Activated naive CD4-positive, alpha-beta T cell treated with anti-CD3 and anti-CD28 coated beads for 36 hours (primary cell): ENCODE measurements at places on chromosomes 12 and 14. TPM values are rescaled to one million over a fixed set of nuclear protein-coding genes. Genes with fewer than 3 reads are reported as not detected.
A peak's percentile ranks its signal among the peaks of the same experiment; 100 is the strongest.

DNA sequence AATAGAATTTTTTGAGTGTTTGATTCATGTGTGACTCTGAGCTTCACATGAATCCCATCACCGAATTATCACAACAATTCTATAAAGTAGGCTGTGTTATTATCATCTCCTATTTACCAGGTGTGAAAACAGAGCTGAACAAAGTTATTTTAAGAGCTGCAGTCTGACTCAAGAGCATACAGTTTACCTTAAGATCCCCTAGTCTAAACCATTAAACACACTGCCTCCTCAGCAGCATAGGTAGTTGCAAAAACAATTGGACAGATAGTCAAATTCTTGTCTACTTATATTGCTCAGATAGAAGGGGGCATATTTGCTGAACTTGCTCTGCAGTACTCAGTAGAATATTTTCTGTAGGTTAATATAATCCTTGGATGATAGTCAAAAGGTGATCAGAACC, 219.8 kb upstream of the ATP2B1 start:
- DNase-seq: no peak
- peaks cover 11% of the 10 kb centered on the region for H3K4me1 ChIP-seq
- H3K36me3 ChIP-seq: no peaks in the 10 kb centered on the region
- no peak overlapping the region for H3K27ac ChIP-seq
- H3K4me3 ChIP-seq: no peak overlapping the region
- H3K27me3 ChIP-seq: no peaks in the 10 kb centered on the region

ANKRD33 gene
- not detected for total RNA-seq

B4GALNT3 gene
- total RNA-seq: 1.2 TPM

DNA sequence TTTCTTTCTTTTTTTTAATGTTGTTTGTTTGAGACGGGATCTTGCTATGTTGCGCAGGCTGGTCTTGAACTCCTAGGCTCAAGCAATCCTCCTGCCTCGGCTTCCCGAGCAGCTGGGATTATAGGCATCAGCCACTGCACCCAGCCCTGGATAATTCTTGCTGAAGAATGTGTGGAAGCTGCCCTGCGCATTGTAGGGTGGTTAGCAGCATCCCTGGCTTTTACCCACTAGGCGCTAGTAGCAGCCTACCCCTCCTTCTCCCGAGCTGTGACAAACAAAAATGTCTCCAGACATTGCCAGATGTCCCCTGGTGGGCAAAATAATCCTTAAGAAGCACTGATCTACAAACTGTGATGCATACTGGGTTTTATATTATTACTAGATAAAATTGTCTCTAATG, 6.6 kb downstream of the DCAF4 start:
- H3K4me3 ChIP-seq: no peak overlapping the region
- H3K36me3 ChIP-seq: peaks cover 13% of the 10 kb centered on the region
- peaks cover 23% of the 10 kb centered on the region for H3K4me1 ChIP-seq
- H3K27me3 ChIP-seq: no peaks in the 10 kb centered on the region
- no peak for DNase-seq

HOXC12 gene
- not detected for total RNA-seq

RHOJ gene
- total RNA-seq: not detected

NKX2-1 gene
- total RNA-seq: not detected

DNA sequence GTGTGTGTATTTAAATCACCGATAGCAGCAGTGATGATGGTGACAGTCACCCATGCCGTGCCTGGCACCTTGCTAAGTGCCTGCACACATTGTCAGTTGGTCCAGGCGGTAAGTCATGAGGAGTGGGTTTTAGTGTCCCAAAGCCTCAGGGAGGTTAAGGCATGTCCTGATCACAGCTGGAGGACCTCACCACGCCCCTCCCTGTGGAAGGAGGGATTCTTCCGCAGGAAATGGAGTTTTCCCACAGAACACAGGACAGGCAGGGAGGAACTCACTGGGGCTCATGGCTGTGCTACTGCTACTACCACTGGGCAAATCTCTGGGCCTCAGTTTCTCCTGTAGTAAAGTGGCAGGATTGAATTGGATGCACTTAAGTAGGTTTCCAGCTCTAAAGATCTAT, 142.3 kb downstream of the CACNA1C start:
- no peak overlapping the region for H3K4me3 ChIP-seq
- no peaks in the 10 kb centered on the region for H3K4me1 ChIP-seq
- no peak overlapping the region for H3K27ac ChIP-seq
- DNase-seq: no peak

DNA sequence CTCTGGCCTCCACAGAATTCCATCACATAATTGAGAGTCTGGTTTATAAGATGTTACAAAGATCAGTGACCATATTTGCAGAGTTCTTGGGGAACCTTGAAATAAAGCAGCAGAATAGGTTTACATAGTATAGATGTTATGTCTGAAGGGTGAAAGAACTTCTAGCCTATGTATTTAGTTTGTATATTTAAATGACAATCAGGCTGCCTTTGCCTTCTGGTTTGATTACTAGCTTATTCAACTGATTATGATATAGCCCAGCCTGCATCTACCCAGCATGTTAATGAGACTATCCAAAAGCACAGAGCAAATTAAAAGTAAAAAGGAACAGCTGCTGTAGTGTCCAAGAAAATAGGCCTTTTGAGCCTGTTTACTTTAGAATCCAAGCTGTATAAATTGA, 85.3 kb downstream of the APAF1 start:
- H3K27ac ChIP-seq: no peak overlapping the region
- peaks cover 7% of the 10 kb centered on the region for H3K36me3 ChIP-seq
- no peaks in the 10 kb centered on the region for H3K4me1 ChIP-seq
- no peak overlapping the region for H3K4me3 ChIP-seq

GRCh38 chr12:96427269-96427729, 27.1 kb upstream of the CDK17 start:
- peak overlapping the region; percentile 74 for H3K27ac ChIP-seq
- H3K36me3 ChIP-seq: no peaks in the 10 kb centered on the region
- H3K4me1 ChIP-seq: peaks cover 42% of the 10 kb centered on the region
- DNase-seq: peak; percentile 81

RIMBP2 gene
- total RNA-seq: not detected
